ENCODE measurements at places on chromosomes 7 and 10.
A peak's percentile ranks its signal among the peaks of the same experiment; 100 is the strongest.

DNA sequence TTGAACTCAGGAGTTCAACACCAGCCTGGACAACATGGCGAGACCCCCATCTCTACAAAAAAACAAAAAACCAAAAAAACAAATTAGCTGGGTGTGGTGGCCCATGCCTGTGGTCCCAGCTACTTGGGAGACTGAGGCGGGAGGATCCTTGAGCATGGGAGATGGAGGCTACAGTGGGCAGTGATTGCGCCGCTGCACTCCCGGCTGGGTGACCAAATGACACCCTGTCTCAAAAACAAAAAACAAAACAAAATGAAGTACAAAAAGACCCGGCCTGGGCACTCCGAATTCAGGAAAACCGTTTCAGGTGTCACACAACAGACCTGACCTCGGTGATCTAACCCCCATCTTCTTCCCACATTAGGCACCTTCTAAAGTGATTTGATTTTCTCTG, 65.5 kb downstream of the INSIG1 start:
- no peak for DNase-seq

GRCh38 chr7:41679566-41679965, 23.3 kb downstream of the INHBA start:
- no peak for DNase-seq

DNA sequence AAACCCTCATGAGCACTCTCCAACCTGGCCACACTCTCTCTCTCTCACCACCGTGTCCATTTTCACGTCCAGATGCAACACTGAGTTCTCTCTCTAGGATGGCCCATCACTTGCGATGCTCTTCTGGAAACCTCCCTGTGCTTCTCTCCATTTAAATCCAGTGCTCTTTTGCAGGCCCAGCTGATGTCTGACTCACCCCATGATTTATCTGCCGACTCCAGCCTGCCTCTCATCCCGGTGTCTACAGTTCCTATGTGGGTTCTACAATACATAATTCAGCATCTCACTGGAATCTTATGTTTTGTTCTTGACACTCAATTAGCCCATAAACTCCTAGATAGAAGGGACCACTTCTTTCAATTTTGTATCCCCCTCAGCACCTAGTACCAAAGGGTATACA, 5.0 kb downstream of the TPK1 start:
- no peak for DNase-seq

GRCh38 chr10:66832781-66833422, 92.9 kb upstream of the LRRTM3 start:
- DNase-seq = no peak

GRCh38 chr7:108598153-108598552, 28.5 kb downstream of the DNAJB9 start:
- DNase-seq = peak; percentile 93

GRCh38 chr10:35435824-35436223, 99.5 kb downstream of the CCNY start:
- DNase-seq = no peak

DNA sequence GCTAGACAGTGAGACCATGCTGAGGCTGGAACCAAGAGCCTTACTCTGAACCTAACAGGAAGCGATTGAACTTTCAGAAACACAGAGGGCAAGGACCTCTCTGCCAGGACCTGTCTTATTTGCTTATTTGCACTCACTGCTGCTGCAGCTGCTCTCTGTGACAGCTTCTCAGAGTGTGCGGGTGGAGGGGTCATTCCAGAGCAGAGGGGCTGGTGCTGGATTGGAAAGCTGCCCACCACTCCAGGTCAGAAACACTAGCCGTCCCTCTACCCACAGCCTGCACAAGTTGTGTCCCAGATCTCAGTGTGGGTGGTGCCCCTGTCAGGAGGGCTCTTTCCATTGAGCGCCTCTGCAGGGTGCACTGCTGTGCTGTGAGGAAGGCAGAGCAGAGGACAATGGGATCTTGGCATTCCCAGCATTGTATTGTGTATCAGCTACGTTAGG, 126.2 kb downstream of the CCNY start:
- peak; percentile 81 for DNase-seq

Measured in eye (tissue), 1 donor.